GM06990 (cell line): ENCODE measurements at places on chromosomes 5 and 9.

GRCh38 chr9:111970827-111971226 is 74.2 kb downstream of the UGCG start:
- no peak for DNase-seq

GRCh38 chr9:113674436-113674835 is 201.7 kb upstream of the ZNF618 start:
- DNase-seq, result no peak

GRCh38 chr9:83444110-83444509 is 94.1 kb downstream of the FRMD3 start:
- DNase-seq, result no peak

DNA sequence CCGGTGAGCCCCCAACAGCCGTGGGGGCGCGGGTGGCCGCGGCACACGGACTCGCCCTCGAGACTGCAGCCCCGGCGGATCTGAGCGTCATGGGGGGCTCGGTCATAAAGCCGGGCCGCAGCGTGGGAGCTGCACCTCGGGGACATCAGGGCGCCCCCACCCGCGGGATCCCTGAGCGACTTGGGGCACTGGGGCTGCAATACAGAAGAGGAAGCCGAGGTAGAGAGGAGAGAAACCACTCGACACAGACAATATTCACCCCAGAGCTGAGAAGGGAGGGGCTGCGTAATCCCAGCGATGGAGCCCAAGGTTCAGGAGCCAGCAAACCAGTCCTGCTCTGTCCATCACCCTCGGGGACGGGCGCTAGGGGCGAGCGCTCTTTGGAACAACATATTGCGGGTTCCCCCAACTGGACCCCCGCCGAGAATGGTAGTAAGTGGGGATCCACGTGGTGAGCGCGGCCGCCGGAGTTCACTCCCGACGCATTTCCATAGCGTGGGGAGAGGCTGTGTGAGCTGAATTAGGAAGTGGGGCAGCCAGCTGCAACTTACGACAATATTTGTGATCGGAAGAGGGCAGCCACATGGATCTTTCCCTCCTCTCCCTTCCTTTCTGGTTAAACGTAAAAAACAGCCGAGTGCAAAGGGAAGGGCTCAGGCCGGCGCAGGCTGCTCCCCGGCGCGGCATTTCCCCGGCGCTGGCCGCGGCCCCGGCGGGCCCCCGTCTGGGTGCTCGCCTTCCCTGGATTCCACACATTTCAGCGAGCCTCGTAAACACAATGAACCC is 9.9 kb downstream of the PTCH1 start:
- peak; percentile 37 for DNase-seq

GRCh38 chr9:133493845-133494540 is 15.1 kb upstream of the SLC2A6 start:
- DNase-seq, result no peak
